NCI-H460 (cell line): ENCODE measurements at places on chromosomes 13 and 19. TPM values are rescaled to one million over a fixed set of nuclear protein-coding genes. Genes with fewer than 3 reads are reported as not detected.

Gene S1PR2
- total RNA-seq, result 1.5 and 1.8 TPM in 2 replicates

Gene RUVBL2
- total RNA-seq, result 165 and 179 TPM in 2 replicates

Gene ZNF414
- total RNA-seq, result 1.1 and 3.8 TPM in 2 replicates

Gene LILRA6
- total RNA-seq, result not detected in 2 replicates

Gene RPL36
- total RNA-seq, result 867 and 1,017 TPM in 2 replicates

Gene C1QTNF9
- not detected in 2 replicates for total RNA-seq

Gene ZNF470
- 1.8 and 2.0 TPM in 2 replicates for total RNA-seq

Gene ETHE1
- total RNA-seq, result 32.5 and 39.0 TPM in 2 replicates

Gene CRTC1
- 2.9 and 3.2 TPM in 2 replicates for total RNA-seq

- no peak for DNase-seq
These were observed 27.2 kb downstream of the FOXO1 start for GRCh38 chr13:40639221-40639681.

GRCh38 chr13:45341799-45342500, 967 bp upstream of the TPT1 start:
- no peak for DNase-seq

GRCh38 chr19:2055931-2056836, 5.1 kb upstream of the MKNK2 start:
- peak; percentile 76 for DNase-seq

- no peak for DNase-seq
These were observed 87.6 kb downstream of the ZNF429 start for GRCh38 chr19:21593008-21593481.

DNA sequence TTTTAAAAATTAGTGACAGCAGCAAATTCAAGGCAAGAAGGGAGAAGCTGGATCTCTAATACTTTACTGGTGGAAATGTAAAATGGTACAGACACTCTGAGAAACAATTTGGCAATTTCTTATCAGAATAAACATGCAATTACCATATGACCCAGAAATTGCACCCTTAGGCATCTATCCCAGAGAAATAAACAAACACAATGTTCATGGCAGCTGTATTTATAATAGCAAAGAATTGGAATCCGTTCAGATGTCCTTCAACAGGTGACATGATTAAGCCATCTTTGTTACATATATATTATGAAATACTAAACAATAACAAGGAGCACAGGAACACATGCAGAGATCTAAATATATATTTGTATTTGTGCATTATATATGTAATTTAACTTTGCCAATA, 756.5 kb downstream of the SLITRK1 start:
- no peak for DNase-seq

GRCh38 chr19:10864538-10864899, 6.8 kb upstream of the CARM1 start:
- peak; percentile 72 for DNase-seq

DNA sequence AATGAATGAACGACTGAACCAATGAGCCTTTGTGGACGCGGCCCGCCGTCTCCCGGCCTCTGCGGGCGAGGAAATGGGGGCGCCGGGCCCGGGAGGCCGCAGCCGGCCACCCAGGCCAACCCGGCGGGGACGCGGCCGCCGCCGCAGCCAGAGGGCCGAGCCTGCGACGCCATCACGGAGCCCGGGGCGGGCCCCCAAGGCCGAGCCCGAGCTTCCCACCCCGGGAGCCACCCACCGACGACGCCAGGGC, 216 bp downstream of the SUGP2 start:
- no peak for DNase-seq

GRCh38 chr19:7312816-7313215, 18.6 kb upstream of the INSR start:
- DNase-seq, result no peak

DNA sequence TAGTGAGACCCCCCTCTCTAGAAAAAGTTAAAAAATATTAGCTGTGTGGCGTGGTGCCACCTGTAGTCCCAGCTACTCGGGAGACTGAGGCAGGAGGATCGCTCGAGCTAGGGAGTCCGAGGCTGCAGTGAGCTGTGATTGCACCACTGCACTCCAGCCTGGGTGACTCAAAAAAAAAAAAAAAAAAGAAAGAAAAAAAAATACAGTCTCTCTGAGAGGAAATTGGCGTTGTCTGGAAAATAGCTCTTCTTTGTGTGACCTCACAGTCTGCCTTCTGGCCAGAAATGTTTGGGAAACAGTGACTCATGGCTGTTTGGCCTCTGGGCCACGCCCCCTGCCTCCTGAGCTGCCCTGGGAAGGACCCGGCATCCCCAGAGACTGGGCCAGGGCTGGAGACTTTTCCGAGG, 10.7 kb downstream of the MARCHF2 start:
- peak; percentile 77 for DNase-seq

GRCh38 chr19:3478409-3479176, 1.7 kb downstream of the SMIM24 start:
- DNase-seq, result no peak

- DNase-seq, result no peak
These were observed 17.6 kb downstream of the WDFY2 start for GRCh38 chr13:51601601-51602565.

GRCh38 chr19:33690378-33691029, 68.8 kb downstream of the CHST8 start:
- no peak for DNase-seq

- DNase-seq, result no peak
These were observed 18.3 kb downstream of the ZNF77 start for GRCh38 chr19:2926341-2927031.

GRCh38 chr13:54628383-54628782, 1599.8 kb downstream of the OLFM4 start:
- DNase-seq, result no peak

DNA sequence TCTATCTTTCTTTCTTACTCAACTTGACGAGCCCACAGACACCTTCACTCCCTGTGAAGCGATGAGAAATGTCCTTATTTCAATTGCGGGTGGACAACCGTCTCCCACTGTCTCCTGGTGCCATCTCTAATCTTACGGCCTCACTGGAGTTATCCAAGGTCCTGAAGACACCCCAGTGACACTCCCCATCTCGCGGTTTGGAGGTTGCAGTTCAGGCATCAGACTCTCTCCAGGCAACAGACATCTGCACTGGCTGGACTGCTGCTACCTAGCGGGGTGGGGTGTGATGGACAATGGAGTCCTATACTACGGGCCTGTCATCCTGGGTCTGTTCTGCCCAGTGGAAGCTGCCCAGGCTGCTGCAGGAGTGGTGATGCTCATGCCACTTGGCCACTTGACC, 18.3 kb upstream of the IRS2 start:
- no peak for DNase-seq

DNA sequence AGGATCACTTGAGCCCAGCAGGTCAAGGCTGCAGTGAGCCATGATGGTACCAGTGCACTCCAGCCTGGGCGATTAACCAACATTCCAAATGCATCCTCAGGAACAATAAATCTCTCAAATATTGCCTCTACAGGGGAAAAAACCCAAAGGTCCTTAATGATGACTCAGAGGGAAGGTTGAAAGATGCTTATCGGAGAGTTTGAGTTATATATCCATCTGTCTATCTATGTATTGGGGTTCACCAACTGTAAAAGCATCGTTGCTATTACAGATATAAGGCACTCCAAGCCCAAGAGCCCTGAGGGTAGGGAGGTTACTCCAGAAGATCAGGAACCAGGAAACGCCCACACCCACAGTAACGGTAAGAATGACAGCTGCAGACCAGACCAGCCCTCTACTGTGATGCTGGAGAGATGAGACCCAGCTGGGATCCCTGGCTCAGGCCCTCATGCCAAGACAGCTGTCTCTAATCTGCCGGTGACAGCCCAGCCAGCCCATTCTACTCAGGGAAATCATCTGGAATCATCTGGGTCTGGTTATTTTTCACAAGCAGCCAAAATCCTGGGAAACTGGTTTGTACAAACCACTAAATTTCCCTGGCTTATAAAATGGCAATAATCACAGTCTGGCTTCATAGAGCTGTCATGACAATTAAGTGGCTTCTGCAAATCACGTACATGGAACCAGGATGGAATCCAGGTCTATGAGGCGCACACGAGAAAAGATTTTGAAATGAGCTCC, 23.8 kb downstream of the TEX101 start:
- peak; percentile 47 for DNase-seq

DNA sequence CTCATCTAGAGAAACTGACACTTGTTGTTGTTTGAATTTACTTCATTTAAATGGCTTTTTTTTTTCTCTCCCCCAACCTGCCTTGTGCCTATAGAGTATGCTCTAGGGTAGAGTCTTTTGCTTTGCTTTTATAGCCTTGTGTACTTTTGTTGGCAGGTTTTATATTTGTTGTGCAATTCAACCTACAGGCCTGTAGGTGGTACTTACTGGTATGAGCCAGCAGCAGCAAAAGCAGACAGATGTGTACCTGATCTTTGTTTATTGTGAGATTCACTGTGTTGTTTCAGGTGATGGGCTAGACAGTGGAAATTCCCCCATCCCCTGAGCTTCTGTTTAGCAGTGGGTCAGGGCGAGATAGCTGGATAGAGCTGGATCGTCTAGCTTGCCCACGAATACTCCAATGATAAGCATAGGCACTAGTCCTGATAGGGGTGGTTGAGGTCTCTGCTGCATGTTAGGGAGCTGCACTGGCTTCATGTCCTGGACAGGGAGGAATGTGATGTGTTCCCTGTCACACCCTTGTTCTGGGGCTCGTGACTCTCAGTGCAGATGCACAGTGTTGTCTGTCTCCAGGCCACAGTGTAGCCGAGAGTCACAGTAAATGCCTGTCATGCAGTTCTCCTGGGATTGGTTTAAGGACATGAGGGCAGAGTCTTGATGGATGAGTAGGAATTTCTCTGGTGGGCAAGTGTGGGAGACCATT, 21.3 kb downstream of the DNAJC3 start:
- no peak for DNase-seq

GRCh38 chr13:87666831-87667230, 4.3 kb upstream of the SLITRK5 start:
- DNase-seq, result no peak

- DNase-seq, result no peak
These were observed 6.8 kb downstream of the SLC8A2 start for GRCh38 chr19:47464675-47465419.

DNA sequence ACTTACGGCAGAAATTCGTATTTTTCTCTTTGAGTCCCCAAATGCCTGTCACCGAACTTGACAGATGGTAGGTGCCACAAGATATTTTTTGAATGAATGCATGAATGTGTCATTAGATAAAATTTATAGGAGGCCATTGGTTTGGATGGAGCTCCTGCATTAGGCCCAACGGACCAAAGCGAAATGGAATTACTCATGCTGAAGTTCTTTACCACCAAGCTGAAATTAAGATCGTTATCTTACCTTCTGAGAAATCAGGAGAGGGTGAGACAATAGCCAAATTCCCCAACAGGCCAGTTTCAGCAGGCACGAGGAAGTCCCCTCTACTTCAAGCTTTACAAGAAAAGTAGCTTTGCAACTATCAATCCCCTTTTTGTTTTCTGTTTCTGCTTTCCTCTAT, 452.5 kb upstream of the ARGLU1 start:
- DNase-seq, result no peak

GRCh38 chr19:11446652-11447301, 11.3 kb downstream of the PRKCSH start:
- peak; percentile 31 for DNase-seq

DNA sequence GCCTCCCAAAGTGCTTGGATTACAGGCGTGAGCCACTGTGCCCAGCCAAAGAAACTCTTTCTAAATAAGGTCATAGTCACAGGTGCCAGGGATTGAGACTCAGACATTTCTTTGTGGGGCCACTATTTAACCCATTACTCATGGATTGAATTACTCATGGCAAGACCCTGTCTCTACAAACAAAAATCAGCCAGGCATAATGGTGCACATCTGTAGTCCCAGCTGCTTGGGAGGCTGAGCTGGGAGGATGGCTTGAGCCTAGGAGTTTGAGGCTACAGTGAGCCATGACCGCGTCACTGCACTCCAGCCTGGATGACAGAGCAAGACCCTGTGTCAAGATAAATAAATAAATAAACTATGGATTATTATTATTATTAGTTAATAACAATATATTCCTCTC, 3.6 kb upstream of the KLF2 start:
- DNase-seq, result no peak

- no peak for DNase-seq
These were observed 24.2 kb downstream of the PPP1R37 start for GRCh38 chr19:45117167-45117594.

DNA sequence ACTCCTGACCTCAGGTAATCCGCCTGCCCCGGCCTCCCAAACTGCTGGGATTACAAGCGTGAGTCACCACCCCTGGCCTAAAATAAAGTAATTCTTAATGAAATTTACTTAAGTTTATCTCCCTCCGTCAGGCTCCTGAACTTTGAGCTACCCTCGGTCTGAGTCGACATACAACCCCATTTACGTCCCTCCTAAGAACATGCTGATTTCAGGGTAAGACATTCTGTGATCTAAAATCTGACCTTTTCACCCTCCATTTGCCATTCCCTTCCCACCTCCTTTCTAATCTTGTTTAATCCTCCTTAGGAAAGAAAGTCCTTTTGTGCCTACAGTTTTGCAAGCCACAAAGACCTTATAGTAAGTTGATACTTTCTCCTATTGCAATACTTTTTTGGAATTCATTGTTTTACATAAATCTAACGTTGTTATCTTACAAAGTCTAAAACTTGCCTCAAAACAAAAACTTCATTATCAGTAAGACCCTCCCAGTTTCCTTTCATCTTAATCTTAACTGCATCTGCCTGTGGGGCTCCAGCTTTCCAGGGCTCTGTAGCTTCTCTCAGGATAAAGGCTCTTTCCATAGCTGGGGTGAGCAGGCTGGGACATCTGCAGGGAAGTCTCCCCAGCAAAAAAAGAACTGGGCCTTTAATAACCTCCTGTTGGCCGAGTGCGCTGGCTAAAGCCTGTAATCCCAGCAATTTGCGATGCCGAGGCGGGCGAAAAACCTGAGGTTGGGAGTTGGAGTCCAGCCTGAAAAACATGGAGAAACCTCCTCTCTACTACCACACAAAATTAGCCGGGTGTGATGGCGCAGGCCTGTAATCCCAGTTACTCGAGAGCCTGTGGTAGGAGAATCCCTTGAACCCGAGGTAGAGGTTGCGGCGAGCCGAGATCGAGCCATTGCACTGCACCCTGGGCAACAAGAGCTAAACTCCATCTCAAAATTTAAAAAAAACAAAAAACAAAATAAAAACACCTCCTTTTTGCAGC, 143.1 kb downstream of the ZNF737 start:
- no peak for DNase-seq

DNA sequence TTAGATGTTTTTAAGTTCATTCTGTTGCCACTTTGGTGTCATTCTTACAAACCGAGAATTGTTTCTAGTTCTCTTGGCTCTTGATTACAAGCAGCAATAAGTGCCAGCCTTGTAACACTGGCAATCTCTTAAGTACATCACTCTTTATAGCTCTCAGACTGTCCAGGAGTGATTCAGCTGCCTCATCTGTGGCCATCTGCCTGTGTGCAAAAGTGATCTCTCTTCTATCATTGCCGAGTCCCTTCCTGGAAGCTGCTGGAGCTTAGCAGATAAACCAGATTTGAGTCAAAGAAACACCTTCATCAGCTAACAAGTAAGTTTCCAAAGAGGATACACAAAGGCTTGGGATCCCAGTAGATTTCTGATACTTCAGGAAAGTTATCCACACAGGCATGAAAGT, 23.2 kb downstream of the STOML3 start:
- no peak for DNase-seq
